Iris pigment epithelial cell (primary cell): ENCODE measurements at places on chromosomes 2 and 18.

GRCh38 chr2:241280291-241280690 lies 35.2 kb downstream of the HDLBP start:
- DNase-seq = no peak

- peak; percentile 78 for DNase-seq
Observed at GRCh38 chr2:227106845-227107759, 56.9 kb downstream of the COL4A4 start.

DNA sequence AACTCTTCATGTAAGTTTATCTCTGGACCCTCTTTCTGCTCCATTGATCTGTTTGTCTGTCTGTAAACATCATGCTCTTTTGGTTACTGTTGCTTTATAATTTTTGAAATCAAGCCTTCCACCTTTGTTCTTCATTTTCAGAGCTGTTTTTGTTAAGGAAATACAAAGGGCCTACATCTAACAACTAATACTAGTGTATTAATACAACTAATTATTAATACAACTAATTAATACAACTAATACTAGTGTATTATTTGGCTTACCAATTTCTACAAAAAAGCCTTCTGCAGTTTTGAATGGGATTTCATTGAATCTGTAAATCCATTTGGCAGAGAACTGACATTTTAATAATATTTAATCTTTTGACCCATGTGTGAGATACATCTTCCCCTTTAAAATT lies 66.7 kb downstream of the ATP9B start:
- no peak for DNase-seq

- no peak for DNase-seq
Observed at GRCh38 chr2:99607454-99607853, 117.6 kb upstream of the REV1 start.

- DNase-seq = no peak
Observed at GRCh38 chr2:63066265-63066664, 15.6 kb downstream of the OTX1 start.

DNA sequence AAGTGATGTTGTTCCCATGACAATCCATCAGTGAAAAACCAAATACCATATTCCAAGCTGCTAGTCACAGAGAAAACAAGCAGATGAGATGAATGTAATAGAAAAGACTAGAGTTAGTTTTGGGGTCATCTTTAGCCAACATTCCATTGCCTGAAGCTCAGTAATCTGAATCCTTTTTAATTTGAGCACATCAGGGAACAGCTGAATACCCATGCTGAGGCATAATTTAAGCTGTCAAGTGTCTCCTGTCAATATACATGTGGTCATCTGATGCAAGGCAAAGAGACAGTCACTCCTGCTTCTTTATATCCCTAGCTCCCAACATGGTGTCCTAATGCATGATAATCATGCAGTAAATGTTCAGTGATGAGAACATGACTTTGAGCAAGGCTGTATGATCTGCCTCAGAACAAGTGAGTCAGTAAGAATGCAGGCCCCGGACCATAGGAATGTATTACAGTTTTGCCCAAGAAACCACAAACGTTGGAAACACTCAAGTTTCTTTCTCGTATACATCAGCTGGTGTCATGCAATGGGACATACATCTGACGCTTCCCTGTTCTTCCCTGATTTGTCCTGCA lies 48.0 kb downstream of the CDK15 start:
- peak; percentile 99 for DNase-seq

DNA sequence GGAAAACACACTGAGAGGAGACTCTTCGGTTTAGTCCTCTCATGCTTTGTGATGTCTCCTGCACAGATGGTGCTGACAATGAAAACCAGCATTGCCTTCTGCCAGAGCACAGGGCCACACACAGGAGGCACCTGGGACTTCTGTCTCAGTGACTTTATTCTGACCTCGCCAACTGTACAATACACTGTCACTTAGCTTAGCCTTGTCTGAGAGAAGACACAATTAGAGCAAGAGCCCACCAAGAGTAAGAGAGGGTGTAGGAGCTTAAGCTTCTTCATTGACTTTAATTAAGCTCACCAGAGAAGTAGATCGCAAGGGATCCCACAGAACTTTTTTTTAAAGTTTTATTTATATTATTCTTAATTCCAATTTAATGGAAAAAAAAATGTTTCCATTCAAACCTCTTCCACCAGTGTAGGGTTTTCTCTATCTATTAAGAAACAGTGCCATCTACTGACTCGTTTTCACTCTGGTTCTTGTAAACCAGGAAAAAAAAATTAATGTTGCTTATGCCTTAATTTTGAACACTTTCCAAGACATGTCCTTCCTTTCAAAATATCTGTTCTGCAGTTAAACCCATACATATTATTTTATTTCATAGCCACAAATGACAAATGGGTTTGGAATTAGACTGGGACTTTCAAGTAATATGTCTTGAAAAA lies 42.4 kb upstream of the DDX18 start:
- peak; percentile 38 for DNase-seq

GRCh38 chr2:71347517-71347916 lies 15.9 kb downstream of the ZNF638 start:
- DNase-seq = peak; percentile 31

- DNase-seq = no peak
Observed at GRCh38 chr2:69983392-69983966, 22.0 kb upstream of the ASPRV1 start.

- DNase-seq = no peak
Observed at GRCh38 chr2:10919410-10919770, 7.7 kb downstream of the KCNF1 start.

DNA sequence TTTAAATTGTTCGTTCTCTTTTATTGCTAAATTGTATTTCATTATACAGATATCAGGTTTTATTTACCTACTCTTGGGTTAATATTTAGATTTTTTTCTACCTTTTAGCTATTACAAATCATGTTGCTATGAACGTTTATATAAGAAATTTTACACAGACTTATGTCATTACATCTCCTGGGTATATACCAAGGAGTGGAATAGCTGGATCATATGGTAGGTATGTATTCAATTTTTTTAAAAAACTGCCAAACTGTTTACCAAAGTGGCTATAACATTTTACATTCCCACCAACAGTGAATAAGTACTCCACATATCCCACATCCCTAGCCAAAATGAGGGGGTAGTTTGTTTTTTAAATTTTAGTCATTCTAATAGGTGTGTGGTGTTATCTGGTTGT lies 32.3 kb upstream of the BAZ2B start:
- DNase-seq = no peak

DNA sequence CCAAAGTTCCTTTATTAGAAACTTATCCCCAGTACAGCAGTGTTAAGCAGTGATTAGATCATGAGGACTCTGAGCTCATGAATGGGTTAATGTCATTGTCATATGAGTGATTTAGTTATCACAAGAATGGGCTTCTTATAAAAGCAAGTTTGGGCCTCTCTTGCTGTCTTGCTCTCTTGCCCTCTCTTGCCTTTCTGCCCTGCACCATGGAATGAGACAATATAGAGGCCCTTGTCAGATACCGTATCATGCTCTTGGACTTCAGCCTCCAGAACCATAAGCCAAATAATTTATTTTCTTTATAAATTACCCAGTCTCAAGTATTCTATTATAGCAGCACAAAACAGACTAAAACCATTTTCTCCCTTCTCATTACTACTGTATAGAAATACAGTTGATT lies 125.8 kb downstream of the TRABD2A start:
- DNase-seq = no peak

- DNase-seq = peak; percentile 11
Observed at GRCh38 chr2:118091631-118092030, 3.4 kb downstream of the INSIG2 start.

DNA sequence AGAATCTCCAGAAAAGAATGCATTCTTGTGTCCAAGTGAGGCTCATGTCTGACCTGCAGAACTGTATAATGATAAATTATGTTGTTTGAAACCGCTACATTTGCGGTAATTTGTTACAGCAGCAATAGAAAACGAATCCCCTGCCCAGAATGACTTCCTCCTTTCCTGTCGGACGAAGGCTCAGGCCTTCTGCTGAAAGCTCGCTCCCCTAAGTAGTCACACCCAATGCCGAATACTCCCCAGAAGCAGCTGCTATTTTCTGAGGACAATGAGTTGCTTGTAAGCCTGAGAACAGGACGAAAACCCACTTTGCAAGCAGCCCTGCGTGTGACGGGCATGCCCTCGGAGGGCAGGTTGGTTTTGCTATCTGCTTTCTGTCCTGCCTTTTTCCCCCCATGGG lies 27.7 kb upstream of the PTPN4 start:
- no peak for DNase-seq

DNA sequence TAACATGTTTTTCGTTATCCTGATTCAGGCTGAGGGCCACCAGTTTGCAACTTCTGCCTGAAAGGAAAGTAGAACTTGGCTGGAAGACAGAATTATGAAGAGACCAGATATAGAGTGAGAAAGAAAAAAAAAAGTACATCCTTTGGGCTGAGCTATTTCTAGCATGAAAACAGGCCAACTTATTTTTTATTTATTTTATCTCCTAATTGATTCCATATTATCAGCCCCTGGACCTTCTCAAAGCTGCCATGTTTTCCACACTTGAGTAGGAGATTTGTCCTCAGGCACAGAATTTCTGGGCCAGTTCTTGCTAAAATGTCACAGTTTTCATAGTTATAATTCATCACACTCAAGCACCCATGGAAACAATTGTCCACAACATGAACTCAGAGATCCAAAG lies 586.8 kb upstream of the CNTNAP5 start:
- no peak for DNase-seq

DNA sequence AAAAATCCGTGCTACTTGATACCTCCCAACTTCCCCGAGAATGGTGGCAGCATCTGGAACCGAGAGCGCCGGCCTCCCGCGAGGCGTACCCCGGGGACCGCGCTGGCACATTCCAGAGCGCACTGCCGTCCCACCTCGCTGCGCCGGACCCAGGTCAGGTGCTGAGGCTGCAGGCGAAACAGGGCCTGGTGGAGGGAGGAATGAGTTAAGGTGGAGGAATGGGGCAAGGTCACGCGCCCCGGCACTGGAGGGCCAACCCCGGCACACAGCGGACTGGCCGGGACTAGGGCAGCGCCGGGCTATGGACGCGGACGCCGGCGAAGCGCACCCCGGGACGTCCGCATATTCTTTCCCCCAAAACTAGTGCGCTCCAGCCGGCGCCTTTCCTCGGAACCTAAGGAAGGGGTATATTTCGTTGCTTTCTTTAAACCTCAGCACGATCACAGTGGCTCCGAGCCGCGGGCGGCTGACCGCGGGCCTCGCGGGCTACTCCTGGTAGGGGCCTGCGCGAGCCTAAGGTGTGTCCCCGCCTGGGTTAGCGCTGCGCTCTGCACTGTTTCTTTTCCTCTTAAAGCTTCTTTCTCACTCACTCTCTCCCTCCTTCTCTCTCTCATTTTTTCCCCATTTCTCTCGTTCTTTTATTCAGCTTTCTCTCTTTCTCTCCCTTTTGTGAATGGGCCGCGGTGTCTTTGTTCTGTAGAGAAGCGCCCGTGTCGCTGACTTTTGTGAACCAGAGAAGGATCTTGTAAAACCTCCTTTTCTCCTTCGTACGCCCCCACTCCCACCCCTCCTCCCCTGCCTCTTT lies 2.1 kb upstream of the OTX1 start:
- no peak for DNase-seq

DNA sequence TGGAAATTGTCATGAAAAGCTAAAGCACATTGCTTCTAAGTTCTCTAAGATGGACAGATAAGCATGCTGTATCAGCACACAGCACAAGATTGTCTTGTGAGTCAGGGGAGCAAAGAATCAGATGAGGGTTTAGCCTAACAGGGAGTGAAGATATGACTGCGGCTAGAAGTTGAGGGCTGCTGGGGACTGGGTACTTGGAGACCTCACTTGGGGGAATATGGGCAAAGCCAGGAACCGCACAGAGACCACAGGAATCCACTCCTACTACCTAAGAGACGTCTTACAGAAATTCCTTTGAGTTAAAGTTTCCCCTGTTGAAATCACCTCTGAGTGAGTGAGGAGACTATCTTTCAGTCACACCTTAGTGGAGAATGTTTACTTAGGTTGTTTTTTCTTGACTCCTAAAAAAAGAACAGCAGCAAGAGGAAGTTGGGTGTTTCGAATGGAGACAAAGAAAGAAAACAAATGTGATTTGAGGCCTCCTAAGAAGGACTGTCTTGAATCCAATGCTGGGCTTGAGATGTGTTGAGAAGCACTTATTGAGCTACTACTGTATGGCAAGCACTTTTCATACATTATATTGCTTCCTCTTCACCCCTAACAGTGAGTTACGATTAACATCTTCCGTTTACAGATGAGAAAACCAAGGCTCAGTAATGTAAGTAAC lies 100.7 kb downstream of the ANKRD44 start:
- DNase-seq = no peak

- DNase-seq = no peak
Observed at GRCh38 chr2:115999039-115999438, 1556.6 kb downstream of the DPP10 start.

- DNase-seq = no peak
Observed at GRCh38 chr18:34223893-34224422, 755 bp downstream of the NOL4 start.
